Fibroblast of skin of right biceps (primary cell): ENCODE measurements at places on chromosomes 12 and 14.

GRCh38 chr12:24997970-24998582 lies 49.2 kb upstream of the BCAT1 start:
- peak; percentile 89 for DNase-seq

GRCh38 chr14:103697603-103698379 lies 17.5 kb downstream of the XRCC3 start:
- DNase-seq: no peak

DNA sequence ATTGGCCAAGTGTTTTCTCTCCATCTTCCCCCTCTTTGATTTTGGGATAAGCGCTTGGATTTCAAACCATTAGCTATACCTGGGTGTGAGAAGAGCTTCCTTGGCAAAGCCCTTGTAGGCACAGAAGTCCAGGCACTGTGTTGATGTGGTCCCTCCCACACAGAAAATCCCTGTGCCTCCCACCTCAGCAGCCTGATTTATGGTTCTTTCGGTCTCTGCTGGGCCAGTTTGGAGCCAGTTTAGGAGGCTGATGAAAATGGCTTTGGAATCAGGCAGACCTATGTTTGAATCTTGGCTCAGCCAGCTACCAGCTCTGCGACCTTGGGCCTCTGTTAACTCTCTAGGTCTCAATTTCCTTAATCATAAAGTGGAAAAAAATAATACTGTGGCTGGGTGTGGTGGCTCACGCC lies 9.6 kb upstream of the IFT81 start:
- no peak for DNase-seq

DNA sequence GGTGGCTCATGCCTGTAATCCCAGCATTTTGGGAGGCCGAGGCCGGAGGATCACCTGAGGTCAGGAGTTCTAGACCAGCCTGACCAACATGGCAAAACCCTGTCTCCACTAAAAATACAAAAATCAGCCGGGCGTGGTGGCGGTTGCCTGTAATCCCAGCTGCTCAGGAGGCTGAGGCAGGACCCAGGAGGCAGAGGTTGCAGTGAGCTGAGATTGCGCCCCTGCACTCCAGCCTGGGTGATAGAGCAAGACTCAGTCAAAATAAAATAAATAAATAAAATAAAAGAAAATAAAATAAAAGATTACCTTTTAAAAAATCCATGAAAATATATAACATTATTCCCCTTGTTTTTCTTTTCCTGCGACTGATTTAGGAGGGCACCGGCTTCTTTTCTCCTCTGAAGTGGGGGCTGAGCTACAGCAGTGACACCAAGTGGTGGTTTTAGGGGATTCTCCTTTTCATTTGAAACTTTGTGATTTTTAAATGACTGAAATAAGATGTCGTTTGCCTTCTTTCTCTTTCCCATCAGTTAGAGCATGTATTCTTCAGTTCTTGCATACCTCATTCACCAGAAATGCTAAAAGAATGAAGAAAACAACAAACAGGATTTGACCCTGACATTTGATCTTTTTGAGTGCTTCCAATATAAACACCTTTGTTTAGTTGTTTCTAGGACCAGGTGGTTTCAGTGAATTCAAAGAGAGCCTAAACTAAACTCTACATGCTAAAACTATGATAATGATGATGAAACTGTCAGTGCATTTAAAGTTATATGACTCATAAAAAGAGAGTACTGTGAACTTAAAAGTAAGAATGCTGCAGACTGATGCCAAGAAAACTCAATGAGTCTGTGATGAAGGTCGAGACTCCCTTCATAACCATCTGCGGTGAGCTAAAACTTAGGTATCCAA lies 22.6 kb upstream of the PKP2 start:
- peak; percentile 22 for DNase-seq

GRCh38 chr12:3775385-3776035 lies 22.6 kb upstream of the CRACR2A start:
- no peak for DNase-seq

- DNase-seq: no peak
Observed at GRCh38 chr12:14362352-14362751, 3.1 kb upstream of the ATF7IP start.

- DNase-seq: no peak
Observed at GRCh38 chr14:38233218-38233617, 22.7 kb downstream of the CLEC14A start.

GRCh38 chr14:78088916-78089315 lies 81.3 kb upstream of the NRXN3 start:
- no peak for DNase-seq

DNA sequence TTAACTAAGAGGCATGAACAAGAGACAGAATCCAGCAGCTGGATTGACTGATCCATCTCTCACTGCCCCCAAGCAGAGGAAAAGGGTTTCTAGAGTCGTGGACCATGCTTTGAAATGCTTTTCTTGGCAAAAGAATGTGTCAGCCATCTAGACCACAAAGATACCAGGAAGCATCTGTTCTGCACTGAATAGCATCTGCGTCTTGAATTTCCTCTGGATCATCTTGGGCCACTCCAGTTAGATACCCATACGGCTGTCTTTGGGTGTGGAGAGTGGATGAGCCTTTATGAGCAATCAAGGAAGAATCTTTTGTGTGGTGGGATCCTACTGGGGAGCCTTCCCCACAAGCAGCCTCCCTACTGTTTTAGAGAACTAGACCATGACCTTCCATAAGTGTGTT lies 16.0 kb upstream of the RFX4 start:
- DNase-seq: no peak

GRCh38 chr12:105399428-105400081 lies 69.1 kb downstream of the C12orf75 start:
- DNase-seq: no peak

DNA sequence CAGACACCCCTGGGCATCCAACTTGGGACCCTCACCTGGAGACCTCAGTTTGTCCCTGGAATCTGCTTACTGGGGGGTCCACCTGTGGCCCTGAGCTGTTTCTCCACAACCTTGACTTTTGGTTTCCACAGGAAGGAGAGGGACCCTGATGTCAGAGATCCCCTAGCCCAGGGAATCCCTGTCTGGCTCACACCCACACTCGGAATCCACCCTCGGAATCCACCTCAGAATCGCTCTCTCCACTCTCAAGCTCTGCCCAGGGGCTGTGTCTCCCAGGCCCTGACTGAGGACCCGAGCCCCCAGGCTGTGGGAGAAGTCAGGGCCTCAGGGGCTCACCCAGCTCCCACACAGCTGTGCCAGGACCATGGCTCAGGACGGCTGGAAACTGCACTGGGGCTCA lies 17.4 kb downstream of the LTBP2 start:
- no peak for DNase-seq

DNA sequence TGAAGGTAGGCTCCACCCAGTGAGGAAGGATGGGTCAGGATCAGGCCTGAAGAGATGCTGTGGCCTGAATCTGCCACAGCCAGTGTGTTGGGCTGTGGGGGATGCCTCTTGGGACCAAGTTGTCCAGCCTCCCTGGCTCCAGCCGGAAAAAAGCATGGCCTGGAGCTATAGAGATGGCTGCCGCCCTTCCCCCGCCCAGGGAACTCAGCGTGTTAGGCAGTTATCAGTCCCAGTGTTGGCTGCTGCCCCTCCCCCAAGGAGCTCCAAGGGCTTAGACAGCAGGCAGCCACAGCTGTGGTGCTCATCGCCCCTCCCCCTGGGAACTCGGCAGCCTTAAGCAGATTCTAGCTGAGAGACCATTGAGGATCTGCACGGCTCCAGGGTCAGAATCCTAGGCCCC lies 158.0 kb downstream of the CAPZA3 start:
- DNase-seq: peak; percentile 3

DNA sequence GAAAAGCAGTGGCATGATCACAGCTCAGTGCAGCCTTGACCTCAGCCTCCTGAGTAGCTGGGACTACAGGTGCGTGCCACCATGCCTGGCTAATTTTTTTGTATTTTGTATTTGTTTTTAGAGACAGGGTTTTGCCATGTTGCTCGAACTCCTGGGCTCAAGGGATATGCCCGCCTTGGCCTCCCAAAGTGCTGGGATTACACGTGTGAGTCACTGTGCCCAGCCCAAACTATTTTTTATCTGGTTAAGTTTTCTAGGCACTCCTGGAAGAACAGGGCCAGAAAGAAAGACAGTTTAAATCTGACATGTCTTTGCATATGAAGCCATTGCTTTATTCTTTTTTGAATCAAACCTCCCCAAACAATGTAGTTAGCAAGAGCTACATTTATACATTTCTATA lies 27.5 kb upstream of the PTGR2 start:
- no peak for DNase-seq

DNA sequence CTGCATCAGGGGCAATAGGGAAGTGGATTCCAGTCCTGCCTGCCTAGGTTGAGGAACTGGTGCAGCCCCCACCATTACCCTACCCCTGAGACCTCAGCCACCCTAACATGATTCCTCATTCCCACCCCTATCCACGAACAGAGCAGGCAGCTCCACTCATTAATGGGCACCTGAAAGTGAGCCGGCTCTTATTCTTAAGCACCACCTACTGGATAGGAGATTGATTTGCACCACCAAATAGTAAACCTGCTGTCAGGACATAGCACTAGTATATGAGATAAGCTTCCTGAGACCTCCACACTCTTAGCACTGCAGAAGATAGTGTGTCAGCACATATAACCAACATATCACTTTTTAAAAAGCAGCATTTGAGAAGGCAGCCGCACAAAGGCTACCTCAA lies 573.2 kb downstream of the SOX5 start:
- DNase-seq: no peak
